ENCODE measurements at places on chromosomes 7 and 10.

DNA sequence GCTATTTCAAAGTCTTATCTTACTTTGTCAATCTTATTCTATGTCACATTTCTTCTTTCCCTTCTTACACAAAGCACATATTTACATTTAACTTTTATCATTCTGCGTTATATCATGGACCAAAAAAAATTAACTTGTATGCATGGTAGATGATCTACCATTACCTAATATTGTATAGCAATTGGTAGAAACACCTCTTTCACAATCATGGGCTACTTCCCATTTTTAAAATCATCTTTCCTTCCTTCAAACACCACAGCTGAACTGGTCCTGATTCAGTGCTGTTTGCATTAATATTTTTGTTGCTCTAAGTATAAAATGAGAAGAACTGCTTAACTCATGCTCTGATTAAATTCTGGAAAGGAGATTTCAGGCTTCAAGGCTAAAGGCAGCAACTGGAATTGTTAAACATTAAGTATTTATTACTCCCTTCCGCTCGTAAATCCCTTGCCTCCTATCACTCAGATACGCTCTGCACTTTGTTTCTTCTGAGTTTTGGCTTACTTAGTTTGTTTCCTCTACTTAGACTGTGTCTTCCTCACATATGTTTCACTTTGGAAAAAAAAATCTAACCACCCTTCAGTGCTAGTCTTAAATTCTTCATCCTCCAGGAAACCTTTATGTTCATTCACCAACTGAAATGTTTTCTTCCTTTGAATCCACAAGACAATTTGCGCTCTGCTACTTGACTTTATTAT, 901.4 kb downstream of the PCDH15 start:
- no peak for DNase-seq

DNA sequence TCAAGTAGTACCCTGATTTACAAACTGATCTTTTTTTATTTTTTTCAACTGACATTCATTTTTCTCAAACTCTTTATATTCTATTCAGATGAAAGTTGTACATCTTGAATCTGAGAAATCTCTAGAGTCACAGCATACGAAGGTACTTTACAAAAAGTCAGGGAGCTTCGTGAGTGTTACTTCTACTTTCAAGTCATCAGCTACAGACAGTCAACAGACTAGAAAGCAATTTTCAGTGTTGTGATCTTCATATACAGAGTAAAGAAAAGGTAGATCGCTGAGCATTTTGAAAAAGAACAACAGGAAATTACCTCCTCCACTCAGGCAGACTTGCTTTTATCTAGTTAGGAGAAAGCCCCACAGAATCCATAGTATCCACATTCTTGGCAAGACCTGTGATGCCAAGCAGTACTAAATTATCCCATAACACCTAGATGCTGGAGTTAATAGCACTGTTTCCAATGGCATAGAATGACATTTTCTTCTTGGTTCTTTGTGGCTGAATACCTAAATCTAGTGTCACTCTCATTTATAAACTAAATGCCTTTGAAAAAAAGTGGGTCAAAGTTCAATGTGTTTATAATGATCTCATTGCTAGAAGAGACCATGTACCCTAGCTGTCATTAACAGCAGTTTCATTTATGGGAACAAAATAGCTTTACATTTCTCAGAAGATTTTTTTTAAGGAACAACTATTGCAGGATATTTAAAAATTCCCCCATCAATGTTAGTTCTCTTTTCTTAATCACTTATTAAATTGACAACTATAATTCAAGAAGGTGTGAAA, 12.0 kb upstream of the ZNF800 start:
- DNase-seq = no peak

DNA sequence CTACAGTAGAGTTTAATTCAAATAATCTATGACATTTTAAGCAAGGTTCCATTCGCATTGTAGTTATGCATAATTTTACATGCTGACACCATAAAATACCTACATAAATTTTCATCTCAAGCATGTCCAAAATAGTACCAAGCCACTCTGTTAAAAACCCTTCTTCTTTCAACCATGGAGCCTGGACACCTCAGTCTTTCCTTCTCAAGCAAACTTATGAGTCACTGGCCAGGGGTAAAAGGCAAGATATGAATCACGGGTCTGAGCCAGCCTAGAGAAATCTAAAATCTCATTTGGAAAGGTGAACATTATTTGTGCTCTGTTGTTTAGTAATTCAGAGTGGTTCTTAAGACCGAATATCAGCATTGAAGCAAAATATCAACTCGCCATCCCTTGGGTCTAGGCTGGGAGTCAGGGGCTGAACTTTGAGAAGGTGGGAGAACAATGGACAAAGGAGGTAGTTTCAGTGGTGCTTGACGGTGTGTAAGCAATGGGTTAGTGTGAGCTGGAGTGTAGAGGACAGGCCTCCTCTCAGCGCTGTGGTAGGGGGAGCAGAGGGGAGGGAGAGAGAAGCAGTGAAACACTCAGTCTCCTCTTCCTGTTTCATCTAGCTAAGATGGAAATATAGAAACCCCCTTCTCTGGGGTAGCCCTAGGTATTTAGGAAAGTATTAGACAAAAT, 19.1 kb upstream of the GPAM start:
- no peak for DNase-seq

DNA sequence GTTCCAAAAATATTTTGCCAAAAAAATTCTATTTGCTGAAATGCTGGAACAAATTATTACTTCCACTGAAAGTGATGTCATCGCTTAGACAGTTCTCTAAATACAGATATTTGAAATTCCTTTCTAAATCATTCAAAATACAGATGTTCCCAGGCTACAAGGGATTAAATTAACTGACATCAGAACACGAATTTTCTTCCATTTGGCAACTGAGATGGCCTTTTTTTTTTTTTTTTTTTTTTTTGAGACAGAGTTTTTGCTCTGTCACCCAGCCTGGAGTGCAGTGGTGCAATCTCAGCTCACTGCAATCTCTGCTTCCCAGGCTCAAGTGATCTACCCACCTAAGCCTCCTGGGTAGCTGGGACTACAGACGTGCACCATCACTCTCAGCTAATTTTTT, 57.0 kb downstream of the P4HA1 start:
- DNase-seq = no peak

DNA sequence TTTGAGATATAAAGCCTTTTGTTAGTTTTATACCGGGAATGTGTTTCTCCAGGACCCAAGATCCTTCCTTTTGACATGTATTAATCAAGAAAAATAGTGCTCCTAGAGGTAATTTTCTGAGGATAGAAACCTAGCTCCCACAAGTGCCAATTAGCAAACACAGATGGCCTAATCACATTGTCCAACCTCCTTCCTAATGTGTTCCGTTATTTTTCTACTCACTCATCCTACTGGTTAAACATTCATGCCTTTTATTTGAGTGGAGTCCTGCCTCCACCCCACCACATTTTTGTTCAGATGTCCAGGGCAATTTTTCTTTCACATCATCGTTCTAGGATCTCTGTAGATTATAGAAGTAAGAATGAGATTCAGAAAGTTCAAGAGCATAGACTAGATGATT, 610.0 kb upstream of the MBL2 start:
- no peak for DNase-seq

DNA sequence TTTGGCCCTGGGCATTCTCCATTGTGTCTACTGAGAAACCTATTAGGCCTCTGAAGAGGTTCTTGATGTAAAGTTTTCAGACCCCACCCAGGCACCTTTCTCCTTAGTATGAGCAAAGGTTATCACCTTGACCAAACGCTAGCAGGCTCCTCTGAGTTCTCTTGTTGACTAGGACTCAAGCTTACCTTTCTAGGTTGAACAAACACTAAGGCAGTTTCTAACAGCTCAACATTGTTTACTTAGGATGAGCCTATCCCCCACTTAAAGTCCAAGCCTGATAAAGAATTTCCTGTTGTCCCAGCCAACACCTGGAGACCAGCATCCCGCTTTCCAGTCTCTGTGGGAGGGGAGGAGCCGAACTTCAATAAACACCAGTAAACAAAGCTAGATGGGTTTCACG, 26.3 kb upstream of the ITGB8 start:
- DNase-seq = no peak

GRCh38 chr10:95508730-95509129, 52.4 kb downstream of the SORBS1 start:
- DNase-seq = no peak

- DNase-seq = no peak
These were observed 856.3 kb downstream of the XPNPEP1 start for GRCh38 chr10:109067031-109067430.

DNA sequence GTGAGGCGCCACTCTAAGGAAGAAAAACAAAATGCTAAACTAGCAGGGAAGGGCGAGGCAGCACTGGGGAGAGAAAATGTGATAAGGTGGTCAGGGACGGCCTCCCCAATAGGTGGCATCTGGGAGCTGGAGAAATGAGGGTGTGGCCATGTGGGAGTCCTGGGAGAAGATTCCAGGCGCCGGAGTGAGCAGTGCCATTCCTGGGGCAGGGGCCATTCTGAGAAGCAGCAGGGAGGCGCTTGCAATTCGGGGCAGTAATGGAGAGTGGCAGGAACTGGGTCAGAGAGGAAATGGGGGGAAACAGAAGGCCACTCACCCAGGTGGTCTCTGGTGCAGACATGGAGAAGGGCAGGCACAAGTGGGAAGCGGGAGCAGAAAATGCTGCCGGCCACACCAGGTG, 61.8 kb upstream of the LRRC18 start:
- no peak for DNase-seq

GRCh38 chr10:110833234-110833940, 38.3 kb upstream of the PDCD4 start:
- no peak for DNase-seq

GRCh38 chr10:31620226-31621151, 301.5 kb downstream of the ZEB1 start:
- no peak for DNase-seq

DNA sequence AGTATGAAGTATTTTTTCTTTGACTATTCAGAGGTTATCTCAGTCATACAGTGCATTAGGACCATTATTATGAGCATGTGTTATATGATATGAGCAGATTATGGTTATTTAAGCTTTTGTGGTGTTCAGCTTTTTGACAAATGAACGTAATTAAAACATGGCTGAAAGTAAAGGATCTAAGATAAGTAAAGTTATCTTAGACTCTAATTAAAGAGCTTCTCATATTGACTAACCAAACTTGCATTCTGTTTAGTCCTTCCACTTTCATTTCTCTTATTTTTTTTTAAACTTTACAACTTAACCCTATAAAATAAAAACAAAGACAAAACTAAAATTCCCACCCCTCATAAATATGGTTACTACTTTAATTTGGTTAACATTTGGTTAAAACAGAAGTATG, 6.9 kb upstream of the GPR85 start:
- no peak for DNase-seq

DNA sequence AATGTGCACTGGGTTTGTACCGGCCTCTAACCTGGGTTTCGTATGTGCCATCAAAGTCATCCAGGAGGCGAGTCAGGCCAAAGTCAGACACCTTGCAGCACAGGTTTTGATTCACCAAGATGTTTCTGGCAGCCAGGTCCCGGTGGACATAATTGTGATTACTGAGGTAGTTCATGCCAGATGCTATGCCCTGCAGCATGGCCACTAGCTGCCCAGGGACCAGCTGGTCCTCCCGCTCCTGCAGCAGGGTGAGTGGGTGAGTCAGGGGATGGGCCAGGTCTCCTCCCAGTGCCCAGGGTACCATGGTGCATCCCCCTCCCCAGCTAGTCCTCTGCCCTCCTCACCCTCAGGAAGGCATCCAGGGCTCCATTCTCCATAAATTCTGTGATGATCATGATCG, 13.6 kb downstream of the ZYX start:
- no peak for DNase-seq

DNA sequence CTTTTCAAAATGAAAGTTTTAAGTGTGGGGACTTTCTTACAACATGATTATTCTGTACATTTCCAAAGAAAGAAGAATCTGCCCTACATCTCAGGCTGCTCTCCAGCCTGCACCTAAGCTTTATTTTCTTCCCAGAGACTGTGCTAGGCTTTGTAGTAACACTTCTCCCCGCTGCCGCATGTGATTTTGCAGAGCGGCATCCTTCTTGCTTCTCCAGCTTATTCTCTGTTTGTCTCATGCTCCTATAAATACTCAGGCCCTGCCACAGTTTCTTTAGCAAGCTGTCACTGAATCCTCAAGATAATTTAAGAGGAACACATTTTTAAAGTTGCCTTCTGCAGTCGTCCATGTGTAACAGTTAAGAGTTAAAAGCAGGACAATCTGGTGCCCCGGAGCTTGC, 53.5 kb downstream of the INSYN2A start:
- no peak for DNase-seq

DNA sequence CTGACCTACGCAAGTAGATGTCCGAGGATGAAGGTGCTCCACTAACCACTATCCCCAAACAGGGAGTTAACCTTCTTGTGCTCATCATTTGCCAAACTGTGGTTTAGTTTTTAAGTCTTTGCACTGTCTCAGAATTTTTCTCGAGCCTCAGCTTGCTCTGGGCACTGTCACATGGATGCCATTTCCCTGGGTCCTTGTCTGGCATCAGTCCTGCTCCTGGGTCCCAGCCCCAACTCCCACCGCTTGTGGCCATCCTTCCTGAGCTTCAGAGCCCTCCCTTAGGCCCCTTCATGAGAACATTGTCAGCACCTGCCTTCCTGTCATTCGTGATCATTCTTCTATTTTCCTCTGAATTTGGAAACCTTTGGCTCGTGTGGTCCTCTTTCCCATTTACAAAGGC, 33.8 kb downstream of the C10orf71 start:
- no peak for DNase-seq

DNA sequence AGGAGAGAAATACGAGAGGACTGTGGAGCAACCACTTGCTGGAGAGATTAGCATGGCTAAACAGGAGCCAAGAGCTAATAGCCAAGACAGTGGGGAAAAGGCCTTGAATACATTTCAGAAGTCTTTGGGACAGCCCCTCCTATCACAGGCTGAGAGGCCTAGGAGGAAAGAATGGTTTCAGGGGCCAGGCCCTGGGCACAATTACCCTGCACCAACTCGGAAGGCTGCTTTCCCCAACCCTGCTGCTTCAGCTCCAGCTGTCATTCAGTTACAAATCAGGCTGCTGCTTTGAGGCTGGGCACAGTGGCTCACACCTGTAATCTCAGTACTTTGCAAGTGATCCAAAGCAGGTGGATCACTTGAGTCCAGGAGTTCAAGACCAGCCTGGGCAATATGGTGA, 32.0 kb upstream of the SLC35G1 start:
- DNase-seq = no peak

- DNase-seq = no peak
These were observed 74.4 kb downstream of the PPP1R3C start for GRCh38 chr10:91558473-91558872.

DNA sequence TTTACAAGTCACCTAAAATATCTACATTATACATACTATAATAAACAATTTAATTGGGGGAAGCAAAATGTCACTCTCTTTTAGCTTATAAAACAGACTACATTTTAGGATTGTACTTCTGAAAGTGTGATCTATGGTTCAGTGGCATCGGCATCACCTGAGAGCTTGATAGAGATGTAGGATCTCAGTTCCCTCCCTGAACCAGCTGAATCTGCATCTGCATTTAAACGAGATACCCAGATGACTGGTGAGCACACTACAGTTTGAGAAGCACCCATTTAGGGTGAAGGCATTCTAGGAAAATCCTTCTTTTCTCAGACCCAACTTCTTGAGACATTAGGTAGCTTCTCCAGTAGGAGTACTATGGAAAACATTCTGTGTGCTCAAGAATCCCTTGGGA, 21.5 kb upstream of the SDHAF3 start:
- no peak for DNase-seq

Data from stimulated activated CD4-positive, alpha-beta T cell treated with anti-CD3 and anti-CD28 coated beads, Interleukin-1b, Interleukin-23, amount 100 ng/mL, for 24 hours (primary cell).